ENCODE measurements at places on chromosomes 2 and 18.

DNA sequence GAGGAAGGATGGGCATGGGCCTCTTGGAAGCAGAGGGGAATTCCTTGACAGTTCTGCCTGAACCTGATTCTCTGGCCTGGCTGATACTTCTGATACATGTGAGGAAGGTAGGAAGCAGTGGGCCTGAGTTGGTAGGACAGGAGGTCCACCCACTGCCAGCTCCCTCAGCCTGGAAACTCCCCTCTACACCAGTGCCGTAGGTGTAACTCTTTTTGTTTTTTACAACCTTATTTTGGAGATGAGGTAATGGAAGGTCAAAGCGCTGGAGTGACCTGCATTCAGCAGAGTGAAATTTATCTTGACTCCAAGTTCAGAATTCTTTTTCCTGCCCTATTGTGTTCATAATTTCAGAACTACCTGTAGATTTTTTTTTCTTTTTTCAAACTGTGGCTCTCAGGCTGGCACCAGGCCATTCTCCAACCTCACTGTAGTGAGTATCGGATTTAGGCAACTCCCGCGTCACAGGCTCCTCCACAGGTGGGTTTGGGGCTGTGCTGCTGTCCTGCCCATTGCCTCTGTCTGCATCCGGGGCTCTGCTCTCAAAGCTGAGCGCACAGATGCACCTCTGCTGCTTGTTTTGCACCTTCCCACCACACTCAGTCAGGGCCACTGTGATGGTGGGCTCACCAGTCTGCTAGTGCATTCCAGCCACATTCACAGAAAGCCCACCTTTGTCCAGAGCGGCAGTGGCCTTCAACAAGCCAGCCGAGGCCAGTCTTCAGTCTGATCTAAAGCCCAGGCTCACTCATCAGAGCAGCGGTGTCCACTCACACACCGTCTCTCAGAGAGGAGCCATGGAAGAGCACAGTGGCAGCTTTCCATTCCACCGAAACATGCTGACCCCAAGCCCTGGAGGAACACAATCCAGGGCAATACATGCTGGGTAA is 87.2 kb downstream of the UXS1 start:
- no peak for DNase-seq

GRCh38 chr18:74797577-74798151 is 200.0 kb downstream of the ZNF407 start:
- DNase-seq = no peak

DNA sequence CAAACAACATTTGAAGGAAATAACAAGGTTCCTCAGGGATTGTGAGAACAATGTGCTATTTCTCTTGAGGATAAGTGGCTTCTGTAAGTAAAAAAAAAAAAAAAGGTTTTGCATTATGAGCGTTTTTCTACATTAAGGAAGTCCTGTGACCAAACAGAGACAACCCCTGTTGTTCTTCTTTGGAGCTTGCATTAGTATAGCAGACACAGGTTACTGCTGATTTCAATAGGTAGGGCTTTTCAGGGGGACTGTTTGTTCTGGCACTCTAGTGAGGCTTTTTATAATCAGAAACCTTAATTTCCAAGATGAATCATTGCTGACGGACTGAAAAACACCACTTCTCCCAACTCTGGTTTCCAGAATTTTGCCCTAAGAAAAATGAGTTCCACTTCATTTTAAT is 8.2 kb downstream of the DPP10 start:
- DNase-seq = no peak

- no peak for DNase-seq
These were observed 1.7 kb downstream of the TMBIM1 start for GRCh38 chr2:218290316-218291261.

- DNase-seq = no peak
These were observed 123.0 kb downstream of the MAP4K4 start for GRCh38 chr2:101820519-101820918.

- DNase-seq = no peak
These were observed 95.5 kb upstream of the ATG16L1 start for GRCh38 chr2:233156001-233156400.

DNA sequence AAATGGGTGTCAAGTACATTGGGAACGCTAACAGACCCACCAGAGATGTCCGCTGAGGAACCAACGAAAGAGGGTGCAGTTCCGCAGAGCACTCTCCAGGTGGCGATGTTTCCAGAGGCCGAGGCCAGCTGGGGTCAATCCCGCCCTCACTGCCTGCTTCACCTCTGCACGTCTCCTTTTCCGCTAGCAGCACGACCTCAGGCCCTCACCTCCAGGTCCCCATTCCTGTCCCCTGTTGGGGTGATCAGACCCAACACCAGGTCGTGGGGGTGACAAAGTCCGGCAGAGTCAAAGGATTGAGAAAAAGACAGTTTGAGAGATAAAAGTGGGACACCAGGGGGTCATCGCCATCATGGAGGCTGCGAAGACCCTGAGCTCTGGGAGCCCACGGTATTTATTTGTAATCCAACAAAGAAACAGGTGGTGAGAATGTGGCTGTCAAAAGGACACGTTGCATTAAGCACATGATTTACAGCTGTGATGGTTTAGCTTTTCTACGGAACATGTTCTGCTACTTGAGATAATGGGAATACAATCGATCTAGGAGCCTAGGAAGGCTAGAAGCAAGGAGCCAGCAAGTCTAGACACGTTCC is 27.3 kb downstream of the ZAP70 start:
- DNase-seq = peak; percentile 67

GRCh38 chr2:62663411-62663810 is 42.1 kb upstream of the EHBP1 start:
- DNase-seq = no peak

DNA sequence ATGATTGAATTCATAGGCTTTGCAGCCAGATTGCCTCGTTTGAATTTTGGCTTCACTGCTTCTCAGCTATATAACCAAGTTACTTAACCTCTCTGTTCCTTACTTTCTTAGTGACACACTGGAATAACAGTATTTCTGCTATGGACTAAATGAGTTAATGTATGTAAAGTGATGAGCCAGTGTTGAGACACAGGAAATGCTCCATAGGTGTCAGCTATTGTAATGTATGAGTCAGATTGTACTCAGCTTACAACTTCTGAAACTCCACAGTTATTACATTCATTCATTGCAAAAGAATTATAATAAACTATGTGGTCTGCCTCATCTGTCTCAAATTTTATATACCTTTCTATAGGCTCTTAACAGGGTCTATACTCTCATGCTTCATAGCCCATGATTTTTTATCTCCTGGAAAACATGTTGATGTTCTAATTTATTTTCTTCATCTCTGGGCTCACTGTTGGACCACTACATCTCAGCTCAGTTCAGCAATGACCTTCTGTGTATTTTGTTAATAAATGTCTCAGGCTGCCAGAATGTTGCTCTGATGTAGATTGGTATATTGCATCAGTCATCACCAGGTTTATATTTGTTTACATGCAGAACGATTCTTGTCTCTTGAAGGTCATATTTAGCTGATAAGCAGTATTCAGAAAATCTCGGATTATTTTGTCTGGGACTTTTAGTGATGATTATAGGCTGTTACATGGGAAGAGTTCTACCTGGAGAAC is 76.2 kb downstream of the MAP3K20 start:
- no peak for DNase-seq

DNA sequence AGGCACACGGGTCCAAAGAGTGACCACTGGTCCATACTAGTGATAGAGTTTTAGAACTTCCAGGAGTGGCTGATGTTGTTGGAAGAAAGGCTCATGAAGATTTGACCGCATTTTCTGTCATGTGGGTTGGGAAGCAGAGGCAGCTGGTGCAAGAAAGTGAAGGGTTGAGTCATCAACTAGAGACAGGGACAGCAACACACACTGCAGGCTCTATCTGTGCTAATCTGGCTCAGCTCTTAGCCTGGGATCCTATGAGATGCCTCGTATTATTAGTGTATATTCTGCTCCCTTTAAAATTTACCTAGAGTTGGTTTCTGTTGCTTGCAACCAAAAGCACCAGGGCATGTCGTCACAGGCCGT is 2.5 kb upstream of the SH3RF3 start:
- no peak for DNase-seq

GRCh38 chr2:238974501-238975166 is 126.7 kb downstream of the TWIST2 start:
- no peak for DNase-seq

- no peak for DNase-seq
These were observed 146.0 kb upstream of the SOX11 start for GRCh38 chr2:5546181-5546580.

DNA sequence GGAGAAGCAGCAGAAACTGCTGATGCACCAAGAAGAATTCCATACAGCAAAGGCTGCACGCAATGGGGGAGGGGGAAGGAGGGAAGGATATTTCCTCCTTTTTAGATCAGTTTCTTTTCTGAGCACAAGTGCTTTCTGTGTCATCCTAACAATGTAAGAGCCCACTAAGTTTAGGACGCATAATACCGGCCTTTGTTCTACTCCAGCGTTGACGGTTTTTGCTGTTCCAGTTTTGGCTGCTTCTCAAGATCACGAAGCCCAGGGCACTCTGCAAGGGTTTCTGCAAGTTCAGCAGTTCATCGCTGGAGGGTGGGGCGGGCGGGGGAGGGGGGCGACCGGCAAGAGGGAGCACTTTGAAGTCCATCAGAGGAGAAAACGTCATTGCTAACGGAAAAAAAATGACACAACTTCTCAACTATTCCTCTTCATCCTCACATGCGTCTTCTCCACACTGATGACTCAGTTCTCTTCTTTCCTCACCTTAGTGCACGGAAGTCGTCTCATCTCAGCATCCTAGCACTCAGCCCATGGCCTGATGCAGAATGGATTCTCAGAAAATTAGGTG is 8.7 kb downstream of the FAM178B start:
- no peak for DNase-seq

DNA sequence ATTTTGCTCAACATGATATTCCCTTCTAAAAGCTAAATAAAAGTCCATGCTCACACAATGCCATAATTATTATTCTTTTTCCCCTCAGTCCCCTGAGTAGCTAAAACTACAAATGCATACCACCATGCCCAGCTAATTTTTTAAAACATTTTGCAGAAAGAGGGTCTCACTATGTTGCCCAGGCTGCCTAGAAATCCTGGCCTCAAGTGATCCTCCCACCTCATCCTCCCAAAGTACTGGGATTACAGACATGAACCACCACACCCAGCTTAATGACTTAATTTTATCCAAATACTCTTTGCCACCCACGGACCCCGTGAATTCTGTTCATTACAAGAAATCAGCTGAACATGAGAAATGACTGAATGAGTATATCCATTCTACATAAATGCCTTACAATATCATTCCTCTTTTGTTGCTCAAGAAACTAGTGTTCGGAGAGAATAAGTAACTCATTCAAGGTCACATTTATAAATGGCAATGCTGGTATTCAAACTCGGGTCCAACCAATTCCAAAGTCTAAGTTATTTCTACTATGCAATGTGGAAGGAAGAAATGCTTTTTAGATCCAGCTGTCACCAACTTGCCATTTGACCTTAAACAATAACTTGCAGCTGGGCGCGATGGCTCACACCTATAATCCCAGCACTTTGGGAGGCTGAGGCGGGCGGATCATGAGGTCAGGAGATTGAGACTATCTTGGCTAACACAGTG is 59.8 kb downstream of the NOL10 start:
- no peak for DNase-seq

GRCh38 chr2:207868855-207869596 is 99.3 kb upstream of the FZD5 start:
- DNase-seq = no peak

GRCh38 chr2:158495175-158495574 is 38.4 kb downstream of the PKP4 start:
- DNase-seq = no peak

GRCh38 chr2:232447638-232448303 is 8.2 kb upstream of the ALPI start:
- DNase-seq = no peak

DNA sequence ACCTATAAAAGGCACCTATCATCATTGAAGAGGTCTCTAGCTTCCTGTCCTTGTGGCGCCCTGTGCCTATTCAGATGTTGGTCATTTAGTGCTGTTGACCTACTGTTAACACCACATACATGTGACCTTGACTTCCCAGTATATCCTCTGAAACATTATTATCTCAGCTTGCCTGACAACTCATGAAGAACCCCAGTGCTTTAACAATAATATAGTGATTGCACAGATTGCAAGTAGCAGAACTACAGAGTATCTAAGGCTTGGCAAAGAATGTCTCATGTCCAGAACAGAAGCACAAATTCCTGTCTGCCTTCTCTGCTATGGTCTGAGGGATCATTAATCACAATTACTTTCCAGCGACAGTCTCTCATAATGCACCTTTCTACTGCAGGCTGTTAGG is 165.3 kb downstream of the LCLAT1 start:
- peak; percentile 6 for DNase-seq

DNA sequence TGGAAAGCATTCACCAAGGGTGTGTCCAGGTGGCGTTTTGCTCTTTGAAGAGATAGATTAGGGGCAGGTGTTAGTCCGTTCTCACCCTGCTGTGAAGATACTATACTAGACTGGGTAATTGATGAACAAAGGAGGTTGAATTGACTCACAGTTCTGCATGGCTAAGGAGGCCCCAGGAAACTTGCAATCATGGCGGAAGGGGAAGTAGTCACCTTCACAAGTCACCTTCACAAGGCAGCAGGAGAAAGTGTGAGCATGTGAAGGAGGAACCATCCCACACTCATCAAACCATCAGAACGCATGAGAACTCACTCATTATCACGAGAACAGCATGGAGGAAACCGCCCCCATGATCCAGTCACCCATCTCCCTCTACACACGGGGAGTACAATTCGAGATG is 135.7 kb upstream of the NFATC1 start:
- DNase-seq = no peak

GRCh38 chr2:20450201-20450999 is 3.5 kb downstream of the RHOB start:
- no peak for DNase-seq

DNA sequence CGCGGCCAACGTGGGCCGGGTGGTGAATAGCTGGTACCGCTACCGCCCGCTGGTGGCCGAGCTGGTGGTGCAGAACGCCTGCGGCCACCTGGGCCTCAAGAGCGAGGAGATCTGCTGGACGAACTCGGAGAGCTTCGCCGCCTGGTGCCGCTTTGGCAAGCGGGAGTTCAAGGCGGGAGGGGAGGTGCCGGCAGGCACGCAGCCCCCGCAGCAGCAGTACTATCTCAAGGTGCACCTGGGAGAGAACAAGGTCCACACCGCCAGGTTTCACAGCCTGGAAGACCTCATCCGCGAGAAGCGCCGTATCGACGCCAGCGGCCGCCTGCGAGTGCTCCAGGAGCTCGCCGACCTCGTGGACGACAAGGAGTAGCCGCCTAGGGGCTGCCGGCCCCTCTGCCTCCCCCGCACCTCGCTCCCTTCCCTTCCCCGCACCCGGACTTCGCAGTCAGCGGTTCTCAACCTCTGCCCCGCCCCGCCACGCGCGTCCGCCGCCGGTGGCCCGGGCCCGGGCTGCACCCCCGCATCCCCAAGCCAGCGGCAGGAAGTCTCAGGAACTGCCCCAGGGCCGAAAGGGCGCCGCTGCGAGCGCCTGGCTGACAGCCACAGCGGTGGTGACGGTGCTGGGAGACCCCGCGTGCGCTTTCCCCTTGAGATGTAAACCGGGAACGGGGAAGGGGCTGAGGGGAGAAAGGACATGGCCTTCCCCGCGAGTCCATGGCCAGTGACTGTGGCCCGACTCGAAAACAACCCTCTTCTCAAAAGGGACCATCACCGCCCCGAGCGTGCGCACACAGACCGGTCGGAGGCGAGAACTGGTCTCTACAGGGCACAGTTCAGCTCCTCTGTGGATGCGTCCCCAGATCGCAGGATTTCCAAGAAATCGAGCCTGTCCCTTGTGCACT is 2.2 kb downstream of the LRATD1 start:
- DNase-seq = peak; percentile 80

GRCh38 chr18:1090758-1091157 is 186.1 kb downstream of the ADCYAP1 start:
- DNase-seq = no peak

Measured in DMS153 (cell line).